ENCODE measurements at places on chromosomes 2 and 18.

DNA sequence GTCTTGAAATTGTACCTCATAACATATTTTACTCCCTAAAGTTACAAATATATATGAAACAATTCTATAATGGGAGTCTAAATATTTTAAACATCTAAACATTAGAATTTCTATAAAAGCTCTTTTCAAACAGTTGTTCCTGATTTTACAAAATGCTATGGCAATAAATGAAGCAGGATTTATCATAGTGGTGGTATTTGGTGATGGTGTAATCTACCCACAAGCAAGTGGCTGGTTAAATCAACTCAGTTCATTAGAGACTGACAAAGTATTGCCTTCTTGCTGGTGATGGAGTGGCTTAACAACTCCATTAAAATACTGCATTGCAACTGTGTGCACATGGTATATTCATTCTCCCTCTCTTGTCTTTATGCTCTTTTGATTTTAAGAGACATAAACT is 138.9 kb downstream of the PMAIP1 start:
- peak; percentile 54 for DNase-seq

GRCh38 chr18:33034212-33034611 is 261.4 kb upstream of the KLHL14 start:
- no peak for DNase-seq

DNA sequence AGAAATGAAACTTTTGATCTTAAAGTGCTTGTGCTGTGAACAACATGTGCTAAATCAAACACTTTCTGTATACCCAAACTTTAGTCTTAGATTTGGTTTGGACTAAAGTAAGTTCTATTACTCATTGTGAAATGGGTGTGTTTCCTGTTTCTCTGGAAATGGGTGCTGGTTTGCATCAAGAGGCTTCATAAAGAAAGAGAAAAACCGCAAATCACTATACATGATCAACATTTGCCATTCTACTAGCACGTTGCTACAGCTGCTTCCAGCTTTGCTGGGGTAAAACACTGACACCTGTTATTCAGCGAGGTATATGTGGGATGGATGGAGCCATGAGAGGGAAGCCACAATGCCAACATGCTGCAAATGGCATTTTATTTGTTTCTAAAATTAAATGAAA is 547.0 kb upstream of the ACVR2A start:
- DNase-seq = no peak

DNA sequence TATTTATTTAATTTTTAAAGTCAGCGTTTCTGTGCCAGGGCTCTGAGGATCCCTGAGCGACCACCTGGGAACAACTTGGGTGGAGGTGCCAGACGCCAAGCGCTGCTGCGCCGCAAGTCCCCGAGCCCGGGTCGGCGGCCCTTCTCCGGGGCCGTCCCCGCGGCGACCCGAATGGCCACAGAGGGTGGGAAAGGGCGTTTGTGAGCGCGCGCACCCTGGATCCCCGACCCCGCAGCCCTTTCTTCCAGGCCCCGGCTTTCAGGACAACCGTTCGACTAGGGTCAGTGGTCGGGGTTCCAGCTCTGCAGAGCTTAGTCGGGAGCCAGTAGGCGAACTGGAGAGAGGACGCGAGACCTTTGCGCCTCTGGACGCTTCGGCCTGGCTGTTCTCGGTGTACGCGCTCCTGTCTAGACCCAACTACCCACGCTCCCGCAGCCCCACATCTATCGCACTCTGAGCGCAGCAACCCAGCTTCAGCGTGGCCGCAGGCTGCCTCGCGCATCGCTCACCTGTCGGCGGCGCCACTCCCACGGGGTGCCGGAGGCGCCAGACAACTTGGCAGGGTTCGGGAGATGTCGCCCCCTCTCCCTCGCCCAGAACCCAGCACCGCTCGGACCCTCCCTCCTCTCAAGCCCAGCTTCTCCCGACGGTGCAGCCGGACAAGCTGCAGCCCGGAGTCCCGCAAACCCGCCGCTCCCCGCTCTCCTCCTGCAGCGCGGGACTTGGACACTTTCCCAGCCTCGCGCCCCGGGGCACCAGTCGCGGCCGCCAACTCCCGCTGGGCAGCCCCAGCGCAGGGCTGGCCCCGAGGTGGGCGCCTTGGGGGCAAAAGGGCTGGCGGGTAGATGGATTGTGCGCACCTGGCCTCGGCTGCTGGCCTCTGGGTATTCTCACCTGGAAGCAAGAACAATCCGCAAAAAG is 758 bp downstream of the LYPD1 start:
- peak; percentile 13 for DNase-seq

- peak; percentile 72 for DNase-seq
Measured at GRCh38 chr2:65300134-65300760, 72.6 kb downstream of the ACTR2 start.

DNA sequence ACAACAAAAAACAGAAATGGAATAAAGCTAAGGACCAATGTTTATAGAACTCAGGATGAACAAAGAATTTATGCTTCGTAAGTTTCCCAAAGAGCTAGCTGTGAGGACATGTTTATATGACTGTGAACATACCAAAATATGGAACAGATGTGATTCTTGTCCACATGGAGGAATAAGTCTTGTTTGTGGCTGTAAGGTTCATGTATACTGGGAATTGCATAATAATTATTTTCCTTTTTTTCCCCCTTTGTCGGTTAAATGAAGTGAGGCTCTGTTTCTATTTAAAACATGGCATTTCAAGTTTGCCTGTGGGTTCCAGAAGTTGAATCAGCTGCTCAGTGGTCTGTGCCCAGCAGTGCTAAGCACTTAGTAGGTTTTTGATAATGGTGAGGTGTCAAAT is 108.1 kb downstream of the FHOD3 start:
- DNase-seq = no peak

DNA sequence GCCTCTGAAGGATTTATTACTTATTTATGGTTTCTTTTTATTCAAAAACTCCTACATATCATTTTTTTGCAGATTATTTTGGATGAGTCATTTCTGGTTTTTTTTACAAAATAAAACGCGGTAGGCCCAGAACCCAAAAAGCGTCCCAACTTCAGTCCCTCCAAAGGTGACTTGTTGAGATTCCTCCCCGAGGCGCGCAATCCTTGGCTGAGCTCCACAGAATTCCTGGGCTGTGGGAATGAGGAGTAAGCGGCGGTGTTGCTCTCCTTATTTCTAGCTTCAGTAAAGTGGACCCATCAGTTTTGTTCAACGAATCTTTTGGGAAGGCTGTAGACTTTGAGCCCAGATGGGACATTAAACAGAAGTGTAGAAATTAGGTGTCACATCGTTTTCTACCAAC is 67.0 kb upstream of the RMP24 start:
- no peak for DNase-seq

DNA sequence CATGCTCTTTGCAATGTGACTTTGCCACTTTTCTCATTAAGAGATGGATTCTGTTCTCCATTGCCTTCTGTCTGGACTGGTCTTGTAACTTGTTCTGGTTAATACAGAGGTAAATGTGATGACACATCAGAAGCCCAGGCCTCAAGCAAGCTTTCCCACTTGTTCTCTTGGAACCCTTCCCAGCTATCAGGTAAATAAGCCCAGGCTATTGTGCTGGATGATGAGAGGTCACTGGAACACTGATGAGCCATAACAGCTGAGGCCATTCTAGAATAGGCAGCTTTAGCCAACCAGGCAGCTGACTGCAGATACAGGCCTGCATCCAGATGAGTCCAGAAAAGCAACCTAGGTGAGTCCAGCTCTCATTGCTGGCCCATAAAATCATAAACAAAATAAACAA is 1007.0 kb upstream of the ACVR2A start:
- no peak for DNase-seq

DNA sequence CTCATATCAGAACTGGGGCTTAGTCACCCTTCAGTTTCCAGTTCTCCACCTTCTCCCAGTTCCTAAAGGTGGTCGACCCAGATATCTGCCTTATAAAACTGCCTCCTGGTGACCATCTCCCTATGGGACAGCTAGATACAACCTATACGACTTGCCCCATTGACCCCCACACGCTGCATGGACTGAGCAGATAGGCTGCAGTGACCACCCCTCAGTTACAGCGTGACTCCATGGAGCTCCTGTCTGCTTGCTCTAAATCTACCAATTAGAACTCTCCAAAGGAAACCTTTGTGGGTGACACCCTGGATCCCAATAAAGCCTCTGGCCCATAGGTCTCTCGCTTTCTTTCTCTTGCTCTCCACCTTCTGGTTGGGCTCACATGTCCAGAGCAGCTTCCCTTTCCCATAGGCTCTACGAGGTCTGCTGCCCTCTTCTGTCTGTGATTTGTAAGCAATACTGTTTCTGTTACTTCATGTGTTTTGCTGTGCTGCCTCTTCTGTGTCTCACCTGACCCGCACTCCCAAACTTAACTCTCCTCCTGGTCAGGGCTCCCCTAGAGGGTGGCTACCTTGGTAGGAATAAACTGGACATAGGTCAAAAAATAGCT is 971.3 kb upstream of the FAM98A start:
- DNase-seq = no peak

- DNase-seq = no peak
Measured at GRCh38 chr2:39306626-39307025, 62.9 kb upstream of the CDKL4 start.

DNA sequence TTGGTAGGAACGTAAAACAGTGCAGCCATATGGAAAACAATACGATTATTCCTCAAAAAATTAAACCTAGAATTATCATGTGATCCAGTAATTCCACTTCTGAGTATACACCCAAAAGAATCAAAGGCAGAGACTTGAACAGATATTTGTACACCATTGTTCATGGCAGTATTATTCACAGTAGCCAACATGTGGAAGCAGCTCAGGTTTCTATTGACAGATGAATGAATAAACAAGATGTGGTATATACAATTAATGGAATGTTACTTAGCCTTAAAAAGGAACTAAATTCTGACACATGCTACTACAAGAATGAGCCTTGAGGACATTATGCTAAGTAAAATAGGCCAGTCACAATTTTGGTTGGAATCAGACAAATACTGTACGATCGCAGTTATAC is 14.2 kb upstream of the RTTN start:
- DNase-seq = no peak

DNA sequence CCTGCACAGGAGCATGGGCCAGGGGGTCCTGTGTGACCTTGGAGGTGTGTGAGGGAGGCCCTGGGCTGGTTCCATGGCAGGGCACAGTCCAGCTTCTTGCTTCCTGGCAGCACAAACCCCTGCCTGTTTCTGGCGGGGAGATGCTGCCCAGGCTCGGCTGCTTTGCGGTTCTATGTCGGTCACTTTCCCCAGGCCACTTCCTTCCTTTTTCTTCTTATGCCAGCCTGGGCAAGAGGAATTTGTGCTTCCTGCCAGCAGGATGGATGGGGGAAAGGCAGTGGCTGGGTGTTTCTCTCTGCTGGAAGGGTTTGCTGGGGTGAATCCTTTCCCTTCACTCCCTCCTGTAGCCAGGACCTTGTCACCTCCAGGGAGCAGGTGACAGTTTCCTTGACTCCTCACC is 24.3 kb downstream of the ASAP2 start:
- no peak for DNase-seq

GRCh38 chr2:212033888-212034287 is 504.7 kb downstream of the ERBB4 start:
- no peak for DNase-seq

GRCh38 chr2:10515887-10516286 is 67.8 kb upstream of the ODC1 start:
- DNase-seq = no peak

- DNase-seq = no peak
Measured at GRCh38 chr2:235876099-235876679, 292.0 kb downstream of the GBX2 start.

DNA sequence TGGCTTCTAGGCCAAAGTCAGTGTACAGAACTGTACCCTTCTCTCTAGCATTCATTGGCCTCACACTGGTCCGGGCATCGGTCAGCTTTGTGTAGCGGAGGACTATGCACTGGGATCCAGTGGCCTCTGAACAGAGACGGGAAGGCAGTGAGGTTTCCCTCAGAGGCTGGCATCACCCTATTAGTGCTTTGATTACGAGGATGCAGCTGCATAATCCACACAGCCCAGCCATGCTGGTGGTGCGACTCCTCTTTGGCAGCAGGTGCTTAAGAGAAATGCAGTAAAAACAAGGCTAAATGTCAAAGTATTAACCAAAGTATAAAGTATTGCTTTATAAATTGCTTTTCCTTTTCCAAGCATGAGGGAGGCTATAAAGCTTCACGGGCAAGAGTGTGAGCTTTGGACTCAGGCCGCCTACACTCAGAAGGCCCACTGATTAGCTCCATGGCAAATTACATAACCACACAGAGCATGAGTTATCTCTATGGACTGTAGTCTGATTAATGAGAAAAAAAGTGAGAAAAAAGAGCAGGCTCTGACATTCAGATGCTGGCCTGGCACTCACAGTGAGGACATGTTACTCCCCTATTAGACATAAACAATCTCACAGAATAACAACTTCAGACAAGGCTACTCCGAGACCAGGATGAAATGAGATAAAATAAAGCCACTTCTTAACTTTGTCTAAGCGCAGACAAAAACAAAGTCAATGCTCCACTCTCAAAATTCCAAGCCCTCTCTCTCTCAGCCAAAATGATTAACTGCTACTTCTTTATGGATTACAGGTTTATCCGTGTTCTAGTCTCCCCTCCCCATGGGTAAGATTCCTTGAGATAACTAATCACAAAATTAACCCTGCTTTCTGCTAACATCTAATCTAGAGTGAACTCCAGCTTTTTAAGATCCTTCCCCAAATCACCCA is 6.4 kb upstream of the CRYGC start:
- no peak for DNase-seq

DNA sequence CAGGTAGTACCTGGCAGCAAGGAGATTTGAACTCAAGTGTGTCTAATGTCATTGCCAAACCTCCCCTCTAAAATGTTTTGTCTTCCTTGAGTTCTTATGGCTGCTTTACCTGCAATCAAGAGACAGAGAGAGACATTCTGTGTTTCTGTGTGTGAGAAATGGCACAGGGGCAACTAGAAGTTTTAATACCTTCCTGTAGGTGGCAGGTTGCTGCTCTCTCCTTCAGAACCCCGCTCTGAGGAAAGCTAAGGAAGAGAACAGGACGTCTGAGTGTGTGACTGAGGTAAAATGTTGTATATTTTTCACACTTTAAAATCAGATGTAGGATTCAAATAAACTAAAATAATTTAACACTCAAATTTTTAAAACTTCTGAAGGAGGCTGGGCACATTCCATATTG is 19.2 kb downstream of the DTNA start:
- peak; percentile 48 for DNase-seq

- DNase-seq = peak; percentile 72
Measured at GRCh38 chr2:192194866-192195547, at the start of gene TMEFF2. TSS of gene TMEFF2 (minus strand) at chr2:192194933. CDS start at chr2:192194524, 409 bp downstream.

GRCh38 chr2:1848599-1848995 is 104.3 kb upstream of the PXDN start:
- no peak for DNase-seq

GRCh38 chr18:56067969-56068671 is 480.1 kb upstream of the TCF4 start:
- peak; percentile 96 for DNase-seq

DNA sequence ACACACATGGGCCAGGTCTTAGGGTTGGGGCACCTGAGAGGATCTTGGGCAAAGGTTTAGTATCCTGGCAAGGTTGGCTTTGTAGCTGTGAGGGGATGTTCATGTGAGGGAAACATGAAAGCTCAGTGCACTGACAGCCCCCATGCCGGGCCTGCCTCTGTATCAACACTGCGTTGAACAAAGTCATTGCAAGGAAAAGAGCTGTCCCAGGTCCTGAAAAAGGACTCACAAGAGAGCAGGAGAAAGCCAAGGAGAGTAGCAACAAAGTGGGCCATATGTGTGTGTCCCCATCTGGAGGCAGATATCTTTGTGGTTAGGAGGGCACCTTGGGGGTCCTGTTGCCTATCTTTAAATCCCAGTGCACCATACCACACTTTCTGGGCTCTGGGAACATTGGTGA is 237.8 kb upstream of the THSD7B start:
- peak; percentile 1 for DNase-seq

Data from EH (cell line).